ENCODE measurements at places on chromosomes 2 and 18. TPM values are rescaled to one million over a fixed set of nuclear protein-coding genes. Genes with fewer than 3 reads are reported as not detected.

DNA sequence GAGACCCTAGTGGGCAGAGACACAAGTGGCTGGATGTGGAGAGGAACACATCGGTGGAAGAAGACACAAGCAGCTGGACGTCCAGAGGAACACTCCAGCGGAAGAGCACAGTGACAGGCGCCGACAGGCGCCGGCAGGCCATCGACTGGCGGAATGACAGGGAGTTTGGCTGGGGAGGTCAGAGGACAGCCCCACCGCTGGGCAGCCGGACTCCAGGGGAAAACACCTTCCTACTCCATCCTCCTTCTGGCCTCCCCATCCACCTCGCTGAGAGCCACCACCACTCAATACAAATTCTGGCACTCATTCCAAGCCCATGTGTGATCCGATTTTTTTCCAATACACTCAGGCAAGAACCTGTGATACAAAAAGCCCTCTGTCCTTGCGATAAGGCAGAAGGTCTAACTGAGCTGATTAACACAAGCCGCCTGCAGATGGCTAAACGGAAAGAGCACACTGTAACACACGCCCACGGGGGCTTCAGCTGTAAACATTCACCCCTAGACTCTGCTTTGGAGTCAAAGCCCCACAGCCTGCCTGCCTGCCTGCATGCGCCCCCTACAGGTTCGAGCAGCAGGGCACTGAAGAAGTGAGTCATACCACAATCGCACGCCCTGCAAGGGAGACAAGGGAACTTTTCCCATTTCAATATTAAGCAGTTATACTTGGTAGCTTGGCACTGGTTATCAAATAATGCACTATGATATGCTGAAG lies 50.2 kb upstream of the LRP1B start:
- DNase-seq: peak; percentile 76

Gene IGFBP5
- total RNA-seq: 132 TPM

DNA sequence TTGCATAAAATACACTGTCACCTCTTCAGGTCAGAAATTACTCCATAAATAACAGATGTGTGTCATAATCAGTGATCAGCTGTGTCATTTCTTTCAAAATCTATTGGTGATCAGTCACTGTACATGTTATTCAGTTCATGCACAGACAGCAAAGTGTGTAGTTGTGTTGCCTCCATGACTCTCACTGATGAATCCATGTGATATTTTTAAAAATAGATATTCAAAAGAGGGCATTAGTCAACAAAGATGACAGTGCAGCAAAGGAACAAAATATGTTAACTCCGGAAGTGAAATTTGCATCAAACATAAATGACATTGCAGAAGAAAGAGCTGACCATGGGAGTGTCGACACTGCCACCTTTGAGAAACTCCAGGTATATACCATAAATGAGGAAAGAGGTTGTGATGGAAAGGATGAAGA lies 17.1 kb upstream of the MCM6 start:
- no peak for DNase-seq

DNA sequence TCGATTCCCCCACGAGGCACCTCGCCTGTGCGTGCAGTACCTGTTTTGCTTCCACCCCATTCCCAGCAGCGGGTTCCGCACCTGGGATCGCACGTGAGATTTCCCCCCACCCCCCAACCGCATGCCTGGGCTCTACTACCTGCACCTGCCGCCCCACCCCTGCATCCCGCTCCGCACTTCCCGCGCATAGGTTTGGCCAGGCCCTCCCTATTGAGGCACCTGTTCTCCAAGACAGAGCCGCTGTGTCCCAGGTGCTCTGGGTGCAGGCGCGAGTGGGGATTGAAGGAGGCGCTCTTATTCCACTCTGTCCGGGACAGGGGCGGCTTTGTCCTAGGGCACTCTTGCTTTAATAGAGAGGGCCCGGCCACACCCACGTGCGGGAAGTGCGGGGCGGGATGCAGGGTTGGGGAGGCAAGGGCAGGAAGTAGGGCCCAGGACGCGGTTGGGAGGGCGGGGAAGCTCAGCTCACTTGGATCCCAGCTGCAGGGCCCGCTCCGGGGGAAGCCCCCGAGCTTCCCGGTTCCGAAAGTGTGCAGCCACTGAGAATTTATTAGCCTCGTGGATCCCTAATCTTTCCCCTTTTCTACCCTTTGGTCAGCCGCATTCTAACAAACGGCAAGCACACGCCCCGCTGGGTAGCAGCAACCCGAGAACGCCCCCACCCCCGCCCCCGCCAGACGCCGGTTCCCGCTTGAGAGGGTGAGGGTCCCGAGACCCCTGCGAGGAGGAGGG lies 670 bp upstream of the MOCOS start:
- no peak for DNase-seq

GRCh38 chr2:191749181-191749540 lies 71.2 kb downstream of the NABP1 start:
- no peak for DNase-seq

DNA sequence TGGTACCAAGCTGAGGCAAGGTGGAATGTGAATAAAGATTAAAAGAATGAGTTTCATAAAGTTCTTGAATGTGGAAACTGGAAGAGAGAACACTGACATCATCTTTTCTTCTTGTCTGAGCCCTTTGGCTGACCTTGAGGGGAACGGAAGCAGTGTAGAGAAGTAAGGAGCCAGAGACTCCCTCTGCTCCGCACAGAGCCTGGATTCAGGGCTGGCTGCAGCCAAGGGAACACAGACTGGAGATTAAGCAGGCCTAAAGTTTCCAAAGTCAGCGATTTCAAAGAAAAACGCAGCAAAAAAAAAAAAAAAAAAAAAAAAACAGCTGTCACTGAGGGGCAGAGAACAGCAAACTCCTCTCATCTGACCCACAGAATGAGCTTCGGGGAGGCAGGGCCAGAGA lies 19.3 kb upstream of the ALK start:
- DNase-seq: no peak

All from cardiac muscle cell (in vitro differentiated cells and primary cell).